ENCODE measurements at places on chromosomes 7 and 10. TPM values are rescaled to one million over a fixed set of nuclear protein-coding genes. Genes with fewer than 3 reads are reported as not detected.

The TMEM236 gene
- not detected for total RNA-seq

The ADCYAP1R1 gene
- 0.35 TPM for total RNA-seq

The GOLGA7B gene
- total RNA-seq: not detected

The GIMAP6 gene
- total RNA-seq: not detected

The C10orf95 gene
- total RNA-seq: not detected

The PI4K2A gene
- 16.9 TPM for total RNA-seq

The ABCC2 gene
- total RNA-seq: 0.15 TPM

The ELMO1 gene
- total RNA-seq: 0.15 TPM

The PROSER2 gene
- total RNA-seq: 2.3 TPM

The DNAJC2 gene
- total RNA-seq: 17.1 TPM

The VGF gene
- total RNA-seq: not detected

The MSMB gene
- total RNA-seq: not detected

The CYP26C1 gene
- 0.23 TPM for total RNA-seq

The TSPAN33 gene
- total RNA-seq: 0.12 TPM

The PYROXD2 gene
- total RNA-seq: 16.7 TPM

The MEST gene
- total RNA-seq: 248 TPM

The WIPF3 gene
- not detected for total RNA-seq

The EIF3A gene
- 74.8 TPM for total RNA-seq

The TLX1 gene
- total RNA-seq: not detected

The BHLHA15 gene
- total RNA-seq: not detected

The SNCG gene
- 48.3 TPM for total RNA-seq

The CAV1 gene
- total RNA-seq: 153 TPM

The AKR1C1 gene
- 139 TPM for total RNA-seq

The TRPV5 gene
- total RNA-seq: not detected

The GBX1 gene
- not detected for total RNA-seq

The PLCE1 gene
- total RNA-seq: 1.3 TPM

The POMZP3 gene
- 3.5 TPM for total RNA-seq

The AKR1D1 gene
- total RNA-seq: not detected

The URGCP gene
- 24.8 TPM for total RNA-seq

The DOCK4 gene
- total RNA-seq: 8.4 TPM

The OPN1SW gene
- not detected for total RNA-seq

The HOXA11 gene
- not detected for total RNA-seq

The SEMA3D gene
- 17.9 TPM for total RNA-seq

The GNAI1 gene
- 35.8 TPM for total RNA-seq

The CASD1 gene
- total RNA-seq: 12.4 TPM

The NKX1-2 gene
- not detected for total RNA-seq

The LDB3 gene
- total RNA-seq: 0.08 TPM

The AGAP5 gene
- 4.1 TPM for total RNA-seq

The ZNF107 gene
- 1.2 TPM for total RNA-seq

The CFTR gene
- total RNA-seq: not detected

The PIK3AP1 gene
- under 0.01 TPM for total RNA-seq

The FAM221A gene
- 3.0 TPM for total RNA-seq

The PARD3 gene
- total RNA-seq: 41.4 TPM

The CRPPA gene
- 1.2 TPM for total RNA-seq

The ARID5B gene
- 40.1 TPM for total RNA-seq

The NPC1L1 gene
- not detected for total RNA-seq

The UPK3B gene
- total RNA-seq: not detected

The NPSR1 gene
- not detected for total RNA-seq

The IQUB gene
- total RNA-seq: 0.30 TPM

The NRF1 gene
- 19.4 TPM for total RNA-seq

The MYL10 gene
- total RNA-seq: not detected
